ENCODE measurements at places on chromosomes 12 and 14.

DNA sequence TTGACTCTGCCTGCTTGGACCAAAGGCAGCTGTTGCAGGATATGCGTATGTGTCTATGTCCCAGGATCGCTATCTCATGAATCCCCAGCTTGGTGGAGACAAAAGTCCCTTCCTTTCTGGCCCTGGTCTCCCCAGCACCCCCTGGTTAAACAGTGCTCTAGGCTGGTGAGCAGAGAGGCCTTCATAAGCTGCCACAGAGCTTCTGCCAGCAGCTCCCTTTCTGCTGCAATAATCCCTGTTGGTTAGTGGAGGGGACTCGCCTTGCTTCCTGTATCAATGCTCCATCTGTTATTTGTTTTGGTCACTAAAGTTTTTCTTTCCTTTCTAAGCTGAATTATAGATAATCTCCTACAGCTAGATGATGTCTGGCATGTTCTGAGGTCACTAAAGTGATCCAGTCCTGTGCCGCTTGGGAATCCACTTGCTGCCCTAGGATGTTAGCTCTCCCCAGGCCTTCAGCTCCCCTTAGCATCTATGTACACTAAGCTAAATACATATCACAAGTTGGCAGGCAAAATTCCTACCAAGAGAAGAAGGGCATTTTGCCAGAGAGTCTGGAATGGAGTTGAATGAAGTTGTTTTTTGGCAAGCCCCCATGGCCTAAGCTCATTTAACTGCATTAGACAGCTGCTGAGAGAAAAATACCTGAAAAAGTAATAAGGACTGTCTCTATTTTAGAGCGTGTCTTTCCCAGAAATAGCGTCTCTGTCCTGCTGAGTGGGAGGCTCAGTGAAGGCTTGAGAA, 47.8 kb downstream of the RDH12 start:
- no peak for DNase-seq

- DNase-seq = no peak
These were observed 164.7 kb downstream of the SUDS3 start for GRCh38 chr12:118541071-118541470.

GRCh38 chr12:64154677-64155076, 67.4 kb downstream of the KICS2 start:
- DNase-seq = no peak

DNA sequence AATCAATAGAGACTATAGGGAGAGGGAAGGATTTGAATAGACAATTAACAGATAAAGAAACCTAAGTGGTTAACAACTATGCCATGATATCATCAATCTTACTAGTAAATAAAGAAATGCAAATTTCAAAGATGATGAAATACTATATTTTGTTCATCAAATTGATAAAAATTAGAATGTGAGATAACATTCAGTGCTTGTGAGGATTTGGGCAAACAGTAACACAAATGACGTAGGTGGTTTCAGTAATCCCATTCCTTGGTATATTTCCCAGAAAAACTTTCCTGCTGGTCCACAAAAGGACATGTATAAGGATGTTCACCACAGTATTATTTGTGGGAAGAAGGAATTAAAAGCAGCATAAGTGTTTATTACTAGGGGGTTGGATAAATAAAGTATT, 136.0 kb downstream of the ERC1 start:
- no peak for DNase-seq

- no peak for DNase-seq
These were observed 31.8 kb downstream of the CPSF2 start for GRCh38 chr14:92153581-92153980.

DNA sequence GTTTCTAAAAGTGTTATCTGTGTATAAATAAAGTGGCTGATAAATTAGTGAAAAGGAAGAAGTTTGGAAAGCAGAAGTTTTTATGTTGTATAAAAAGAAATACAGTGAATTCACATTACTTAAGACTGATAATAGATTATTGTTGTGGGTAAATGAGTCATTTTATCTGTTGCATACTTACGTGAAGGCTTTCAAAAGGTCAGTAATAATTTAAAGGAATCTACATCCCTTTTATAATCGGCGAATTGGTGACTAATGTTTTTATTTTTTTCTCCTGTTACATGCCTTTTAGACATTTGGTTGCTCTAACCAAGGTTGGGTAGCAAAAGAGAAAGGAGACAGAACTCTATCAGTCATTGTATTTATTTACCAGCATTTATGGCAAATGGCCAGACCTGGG, 155.9 kb downstream of the SLC41A2 start:
- DNase-seq = no peak

DNA sequence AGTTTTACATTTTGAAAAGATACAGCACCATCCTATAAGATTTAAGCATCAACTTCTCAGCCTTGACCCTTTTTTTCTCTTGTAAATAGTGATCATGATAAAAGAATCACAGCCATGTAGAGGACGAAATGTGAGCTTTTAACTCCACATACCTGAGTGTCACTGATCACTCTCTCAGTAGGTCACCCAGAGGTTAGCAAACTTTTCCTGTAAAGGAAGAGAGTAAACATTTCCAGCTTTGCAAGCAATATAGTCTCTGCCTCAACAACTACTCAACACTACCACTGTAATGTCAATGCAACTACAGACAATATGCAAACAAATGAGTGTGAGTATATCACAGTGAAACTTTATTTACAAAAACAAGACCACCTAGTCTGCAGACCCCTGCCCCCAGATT, 912.1 kb downstream of the DIO2 start:
- no peak for DNase-seq

DNA sequence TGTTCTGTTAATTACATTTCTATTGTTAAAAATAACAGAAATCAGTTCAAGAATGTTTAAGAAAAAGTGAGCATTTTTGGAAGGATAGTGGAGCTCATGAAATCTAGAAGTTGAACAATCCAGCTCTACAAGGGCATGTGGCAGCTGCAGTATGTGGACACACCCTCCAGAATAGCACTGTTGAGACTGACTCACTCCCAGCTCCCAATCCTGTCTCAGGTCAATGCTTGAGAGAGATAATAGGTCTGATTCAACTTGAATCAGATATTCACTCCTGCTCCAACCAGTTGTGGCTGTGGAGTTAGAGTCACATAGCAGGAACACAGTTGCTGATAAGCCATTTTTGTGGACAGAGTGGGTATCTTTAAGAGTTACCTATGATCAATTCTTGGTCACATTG, 113.0 kb upstream of the NTF3 start:
- DNase-seq = no peak

GRCh38 chr12:111715279-111715678, 29.4 kb downstream of the ACAD10 start:
- DNase-seq = no peak

Measured in activated CD4-positive, alpha-beta T cell treated with anti-CD3 and anti-CD28 coated beads for 1 hour (primary cell).